ENCODE measurements at places on chromosomes 5 and 9.

- DNase-seq = peak; percentile 85
These were observed 2.7 kb downstream of the NXNL2 start for GRCh38 chr9:88537761-88538091.

- peak; percentile 82 for DNase-seq
These were observed 233.6 kb upstream of the SLC24A2 start for GRCh38 chr9:20022410-20022809.

GRCh38 chr5:115349001-115349817 lies 52.8 kb upstream of the CCDC112 start:
- DNase-seq = peak; percentile 96

DNA sequence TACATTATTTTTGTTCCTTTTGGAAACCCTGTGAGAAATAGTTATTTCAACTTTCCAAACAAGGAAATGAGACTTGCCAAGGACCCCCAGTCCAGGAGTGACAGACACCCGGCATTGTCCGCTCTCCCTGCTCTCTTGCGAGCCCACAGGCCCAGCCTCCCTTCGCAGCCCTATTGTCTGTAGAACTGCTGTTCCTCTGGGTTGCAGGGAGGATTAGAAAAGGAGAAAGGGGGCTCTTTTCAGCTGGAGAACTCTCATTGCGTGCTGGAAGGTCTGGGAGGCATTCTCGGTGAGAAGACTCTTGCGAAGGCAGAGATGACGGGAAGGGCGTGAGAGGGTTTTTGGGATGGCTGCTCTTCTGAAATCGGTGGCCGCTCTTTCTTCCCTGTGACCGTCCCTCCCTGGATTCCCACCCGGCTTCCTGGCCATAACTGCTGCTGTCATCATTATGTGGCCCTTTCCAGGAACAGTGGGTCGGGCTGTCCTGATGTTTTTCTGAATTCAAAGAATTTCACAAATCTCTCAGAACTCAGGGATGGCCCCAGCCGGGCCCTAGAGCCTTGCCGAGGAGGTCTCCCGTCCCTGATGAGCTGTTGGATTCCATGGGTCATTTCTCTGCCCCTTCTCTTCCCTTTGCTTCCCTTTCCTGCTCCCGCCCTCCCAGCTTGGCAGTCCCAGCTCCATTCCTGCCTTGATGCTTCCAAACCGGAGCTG lies 29.8 kb downstream of the STC2 start:
- DNase-seq = no peak

DNA sequence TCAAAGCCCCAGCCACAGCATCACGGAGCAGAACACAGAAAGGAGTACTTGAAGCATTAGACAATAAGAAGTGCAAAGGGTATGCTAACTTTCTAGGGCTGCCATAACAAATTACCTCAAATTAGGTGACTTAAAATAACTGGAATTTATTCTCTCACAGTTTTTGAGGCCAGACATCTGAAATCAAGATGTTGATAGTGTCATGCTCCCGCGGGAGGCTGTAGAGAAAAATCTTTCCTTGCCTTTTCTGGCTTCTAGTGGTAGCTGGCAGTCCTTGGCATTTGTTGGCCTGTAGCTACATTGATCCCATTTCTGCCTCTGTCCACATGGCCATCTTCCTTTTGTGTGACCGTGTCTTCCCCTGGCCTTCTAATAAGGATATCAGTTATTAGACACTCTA lies 51.9 kb upstream of the SPDL1 start:
- peak; percentile 21 for DNase-seq

GRCh38 chr5:135966790-135967189 lies 12.0 kb upstream of the LECT2 start:
- DNase-seq = no peak

DNA sequence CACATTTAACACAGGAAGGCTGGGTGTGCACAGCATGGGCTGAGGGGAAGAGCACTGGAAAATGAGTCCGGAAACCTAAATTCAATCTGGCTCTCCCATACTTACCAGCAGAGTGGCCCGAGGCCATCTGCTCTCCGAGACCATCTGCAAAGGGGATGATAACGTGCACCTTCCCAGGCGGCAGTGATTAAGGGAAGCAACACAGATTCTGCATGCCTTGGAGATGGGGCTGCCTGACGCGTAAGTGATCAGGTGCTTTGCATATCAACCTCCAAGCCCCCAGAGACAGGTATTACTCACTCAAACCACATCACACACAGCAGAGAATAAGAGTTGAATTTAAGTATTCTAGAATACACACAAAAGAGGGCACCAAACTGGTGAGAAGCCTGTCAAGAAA lies 9.1 kb downstream of the EPB41L4B start:
- DNase-seq = no peak

- DNase-seq = peak; percentile 100
These were observed 164.2 kb downstream of the AUH start for GRCh38 chr9:91197232-91198181.

- no peak for DNase-seq
These were observed 473.5 kb downstream of the MAT2B start for GRCh38 chr5:163978897-163979296.

DNA sequence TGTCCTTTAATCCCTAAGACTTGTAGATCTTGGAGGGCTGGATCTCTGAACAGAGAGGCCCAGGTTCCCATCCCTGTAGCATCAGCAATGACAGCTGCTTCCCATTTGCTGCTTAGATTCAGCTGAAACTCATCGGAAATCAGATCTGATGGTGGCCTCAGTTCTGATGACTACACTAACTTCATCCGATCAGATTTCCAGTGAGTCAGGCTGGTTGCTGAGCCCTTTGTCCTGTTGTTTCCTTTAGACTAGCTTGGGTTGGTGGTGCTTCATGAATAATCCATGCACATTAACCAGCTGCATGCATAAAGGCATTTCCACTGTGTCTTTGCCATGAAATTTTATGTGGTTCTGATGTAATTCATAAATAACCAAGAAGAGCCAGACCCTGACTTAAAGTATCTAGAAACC lies 195.2 kb upstream of the TUT7 start:
- peak; percentile 98 for DNase-seq

GRCh38 chr9:81826517-81826906 lies 101.7 kb upstream of the SPATA31D4 start:
- DNase-seq = peak; percentile 66

DNA sequence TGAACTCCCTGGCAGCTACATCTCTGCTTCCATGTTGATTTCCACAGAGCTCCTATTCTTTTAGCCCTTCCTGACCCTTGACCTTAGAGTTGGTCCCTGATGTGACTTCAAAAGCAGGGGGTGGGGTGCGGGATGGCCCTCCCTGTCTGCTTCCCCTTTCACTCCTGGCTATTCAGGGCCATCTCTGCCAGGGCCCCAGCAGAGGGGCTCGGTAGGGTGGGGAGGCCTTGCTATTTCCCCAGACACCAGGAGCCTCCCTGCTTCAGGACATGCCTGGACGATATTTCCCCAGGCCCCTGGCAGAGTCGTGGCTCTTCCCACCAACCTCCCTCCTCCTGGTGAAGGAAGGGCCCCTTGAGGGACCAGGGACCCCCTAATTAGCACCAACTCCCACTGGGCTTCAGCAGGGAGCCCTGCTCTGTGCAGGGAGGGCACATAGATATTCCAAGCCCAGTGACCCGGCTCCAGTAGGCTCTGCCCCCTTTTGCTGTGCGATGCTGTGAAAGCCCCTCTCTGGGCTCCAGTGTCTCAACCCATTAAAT lies 17.3 kb downstream of the CORO2A start:
- DNase-seq = no peak

DNA sequence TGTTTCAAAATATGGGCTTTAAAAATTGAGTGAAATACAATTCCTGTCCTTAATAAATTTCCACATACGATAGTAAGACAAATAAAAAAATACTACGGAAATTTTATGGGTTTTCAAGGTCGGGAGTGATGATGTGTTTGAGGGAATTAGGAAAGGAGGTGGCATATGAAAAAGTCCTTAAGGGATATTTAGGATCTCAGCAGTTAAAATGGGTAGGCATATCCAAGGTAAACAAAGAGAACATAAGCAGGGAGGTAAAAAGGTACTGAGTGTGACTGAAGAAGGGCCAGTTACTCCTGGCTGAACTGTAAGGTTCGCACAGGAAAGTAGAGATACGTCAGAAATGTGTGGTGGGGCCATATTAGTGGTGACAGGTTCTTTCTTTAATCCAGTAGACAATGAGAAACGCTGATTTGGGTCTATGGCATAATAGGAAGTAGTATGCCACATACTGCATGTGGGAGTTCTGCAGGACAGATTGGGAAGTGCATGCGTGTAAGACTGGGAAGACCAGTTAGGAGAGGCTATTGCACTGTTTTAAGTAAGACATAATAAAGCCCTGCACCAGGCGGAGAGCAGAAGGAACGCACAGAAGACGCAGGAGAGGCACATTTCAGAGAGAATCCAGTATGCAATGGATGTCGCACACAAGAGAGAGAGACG lies 937 bp upstream of the HMGCR start:
- peak; percentile 88 for DNase-seq

GRCh38 chr5:31106278-31106677 lies 87.2 kb upstream of the CDH6 start:
- no peak for DNase-seq

GRCh38 chr5:39440958-39441624 lies 16.3 kb upstream of the DAB2 start:
- DNase-seq = no peak

DNA sequence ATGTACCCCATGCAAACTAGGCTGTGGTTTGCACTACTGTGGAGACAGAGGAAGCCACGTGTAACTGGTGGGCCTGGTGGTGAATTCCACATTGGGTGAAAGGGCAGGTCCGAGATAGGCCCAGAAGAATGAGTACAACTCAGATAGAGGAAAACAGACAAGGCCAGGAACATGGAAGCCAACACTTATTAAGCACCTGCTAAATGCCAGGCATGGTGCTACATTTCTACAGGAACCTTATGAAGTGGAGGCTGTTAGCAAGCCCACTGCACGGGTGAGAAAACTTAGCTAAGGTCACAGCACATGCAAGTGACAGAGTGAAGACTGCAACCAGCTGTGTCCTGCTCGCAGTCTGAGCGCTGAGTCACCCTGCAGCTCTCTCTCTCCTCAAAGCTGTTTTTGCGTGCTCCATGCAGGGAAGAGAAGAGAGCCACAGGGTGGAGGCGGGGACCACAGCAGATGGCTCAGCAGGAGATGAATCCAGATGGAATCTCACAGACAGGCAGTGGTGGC lies 65.5 kb upstream of the SPTLC1 start:
- DNase-seq = peak; percentile 58

GRCh38 chr9:16367605-16368231 lies 502.8 kb downstream of the BNC2 start:
- peak; percentile 78 for DNase-seq

DNA sequence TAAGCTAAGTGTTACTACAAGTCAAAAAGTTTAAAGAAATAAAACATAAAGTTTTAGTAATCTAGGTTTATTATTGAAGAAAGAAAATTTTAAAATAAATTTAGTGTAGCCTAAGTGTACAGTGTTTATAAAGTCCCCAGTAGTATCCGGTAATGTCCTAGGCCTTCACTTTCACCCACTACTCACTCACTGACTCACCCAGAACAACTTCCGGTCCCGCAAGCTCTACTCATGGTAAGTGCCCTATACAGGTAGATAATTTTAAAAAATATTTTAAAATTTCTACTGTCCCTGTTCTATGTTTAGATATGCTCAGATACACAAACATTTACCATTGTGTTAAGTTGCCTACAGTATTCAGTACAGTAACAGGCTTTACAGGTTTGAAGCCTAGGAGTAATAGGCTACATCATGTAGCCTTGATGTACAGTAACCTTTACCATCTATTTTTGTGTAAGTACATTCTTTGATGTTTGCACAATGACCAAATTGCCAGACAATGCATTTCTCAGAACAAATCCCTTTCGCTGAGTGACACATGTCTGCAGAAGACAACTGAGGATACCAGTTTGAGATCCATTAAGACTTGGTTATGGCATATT lies 253.6 kb downstream of the TRIM32 start:
- no peak for DNase-seq

- no peak for DNase-seq
These were observed 28.8 kb downstream of the CAMK4 start for GRCh38 chr5:111252799-111253545.

GRCh38 chr5:176497852-176498251 lies 39.4 kb downstream of the RNF44 start:
- peak; percentile 35 for DNase-seq

Measured in fibroblast of mammary gland (primary cell).